Urothelium cell line (cell line): ENCODE measurements at places on chromosomes 2 and 18.

- no peak for DNase-seq
These were observed 99.4 kb downstream of the MYOM1 start for GRCh38 chr18:3120356-3120755.

GRCh38 chr2:14881651-14882327 lies 249.3 kb downstream of the LRATD1 start:
- DNase-seq: no peak

DNA sequence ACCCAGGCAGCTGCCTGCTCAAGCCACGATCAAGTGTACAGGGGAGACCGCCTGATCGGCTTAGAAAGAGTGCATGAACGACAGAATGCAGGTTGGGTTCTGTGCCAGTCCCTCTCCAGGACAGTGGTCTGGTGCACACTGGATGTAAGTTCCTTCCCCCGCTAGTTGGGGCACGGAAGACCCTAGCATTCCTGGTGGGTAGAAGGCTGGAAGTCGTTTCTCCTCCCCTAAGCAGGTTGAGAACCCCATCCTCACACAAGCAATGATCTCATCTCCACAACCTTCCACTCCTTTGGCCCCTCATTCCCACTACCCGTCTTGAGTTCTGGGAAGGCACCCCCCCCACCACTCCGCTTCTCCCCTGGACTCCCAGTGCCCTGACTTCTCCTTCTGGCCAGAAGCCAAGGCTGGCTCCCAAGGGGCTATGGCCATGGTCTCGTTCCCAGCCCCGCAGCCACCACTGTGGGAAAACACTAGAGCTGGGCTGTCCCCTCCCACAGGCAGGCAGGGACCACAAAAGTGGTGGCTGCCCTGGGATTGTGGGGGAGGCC lies 1.4 kb upstream of the ANKRD39 start:
- no peak for DNase-seq

DNA sequence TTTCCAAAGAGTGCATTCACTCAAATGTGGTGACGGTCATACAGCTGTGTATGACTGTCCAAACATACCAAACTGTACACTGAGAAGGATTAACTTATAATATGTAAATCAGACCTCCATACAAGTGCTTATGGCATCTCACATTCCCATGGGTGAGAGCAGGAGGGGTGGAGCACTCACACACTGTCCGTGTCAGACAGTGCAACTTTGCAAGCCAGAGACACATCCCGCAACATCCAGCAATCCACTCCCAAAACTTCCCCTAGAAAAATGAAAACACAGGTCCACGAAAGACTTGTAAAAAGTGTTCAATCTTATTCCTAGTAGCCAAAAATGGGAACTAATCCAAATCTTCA lies 36.4 kb downstream of the FAM168B start:
- DNase-seq: no peak
